Astrocyte (in vitro differentiated cells and primary cell): ENCODE measurements at places on chromosomes 11 and 22. TPM values are rescaled to one million over a fixed set of nuclear protein-coding genes. Genes with fewer than 3 reads are reported as not detected.

Gene KCNE3
- total RNA-seq: 0.31 and 0.59 TPM in 2 replicates

Gene RAG2
- total RNA-seq: not detected in 2 replicates

Gene MB
- not detected in 2 replicates for total RNA-seq

Gene MYRF
- 39.5 and 53.9 TPM in 2 replicates for total RNA-seq

Gene SYT7
- total RNA-seq: 3.7 and 3.8 TPM in 2 replicates

Gene ABTB2
- 12.2 and 14.1 TPM in 2 replicates for total RNA-seq

Gene TCN1
- total RNA-seq: 0.45 TPM in 1 of 2 replicates, not detected in the other

Gene MAJIN
- total RNA-seq: not detected in 2 replicates

Gene MEI1
- total RNA-seq: 0.19 and 0.64 TPM in 2 replicates

Gene SMDT1
- 29.3 and 31.1 TPM in 2 replicates for total RNA-seq

Gene HYLS1
- 3.2 TPM in 2 replicates for total RNA-seq

Gene OR4D9
- not detected in 2 replicates for total RNA-seq

Gene SDF2L1
- 46.8 and 49.5 TPM in 2 replicates for total RNA-seq

Gene CDC45
- 1.3 and 2.1 TPM in 2 replicates for total RNA-seq

Gene TTC12
- total RNA-seq: 9.4 and 10.1 TPM in 2 replicates

Gene DSCAML1
- 0.16 TPM in 1 of 2 replicates, not detected in the other for total RNA-seq

Gene TP53AIP1
- 0.20 TPM in 1 of 2 replicates, not detected in the other for total RNA-seq
